ENCODE measurements at places on chromosomes 6 and 20.

- no peak for DNase-seq
Observed at GRCh38 chr6:107536180-107536961, 46.5 kb downstream of the SOBP start.

GRCh38 chr6:34585512-34586061 lies 29.5 kb upstream of the SPDEF start:
- DNase-seq = no peak

DNA sequence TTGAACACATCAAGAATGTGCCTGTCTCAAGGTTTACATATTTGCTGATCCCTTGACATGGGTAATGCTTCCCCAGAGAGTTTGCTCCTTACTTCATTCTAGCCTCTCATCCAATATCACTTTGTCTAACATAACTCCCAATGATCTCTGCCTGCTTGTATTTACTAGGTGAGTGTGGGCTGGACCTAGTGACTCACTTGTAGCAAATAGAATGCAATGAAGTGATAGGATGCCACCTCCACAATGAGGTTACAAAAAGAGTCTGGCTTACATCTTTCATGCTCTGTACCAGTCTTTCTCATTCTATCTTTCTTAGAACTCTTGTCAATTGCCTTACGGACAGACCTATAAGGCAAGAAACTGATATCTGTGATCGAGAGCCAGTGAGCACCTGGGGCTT lies 44.9 kb upstream of the TMEM200A start:
- DNase-seq = no peak

DNA sequence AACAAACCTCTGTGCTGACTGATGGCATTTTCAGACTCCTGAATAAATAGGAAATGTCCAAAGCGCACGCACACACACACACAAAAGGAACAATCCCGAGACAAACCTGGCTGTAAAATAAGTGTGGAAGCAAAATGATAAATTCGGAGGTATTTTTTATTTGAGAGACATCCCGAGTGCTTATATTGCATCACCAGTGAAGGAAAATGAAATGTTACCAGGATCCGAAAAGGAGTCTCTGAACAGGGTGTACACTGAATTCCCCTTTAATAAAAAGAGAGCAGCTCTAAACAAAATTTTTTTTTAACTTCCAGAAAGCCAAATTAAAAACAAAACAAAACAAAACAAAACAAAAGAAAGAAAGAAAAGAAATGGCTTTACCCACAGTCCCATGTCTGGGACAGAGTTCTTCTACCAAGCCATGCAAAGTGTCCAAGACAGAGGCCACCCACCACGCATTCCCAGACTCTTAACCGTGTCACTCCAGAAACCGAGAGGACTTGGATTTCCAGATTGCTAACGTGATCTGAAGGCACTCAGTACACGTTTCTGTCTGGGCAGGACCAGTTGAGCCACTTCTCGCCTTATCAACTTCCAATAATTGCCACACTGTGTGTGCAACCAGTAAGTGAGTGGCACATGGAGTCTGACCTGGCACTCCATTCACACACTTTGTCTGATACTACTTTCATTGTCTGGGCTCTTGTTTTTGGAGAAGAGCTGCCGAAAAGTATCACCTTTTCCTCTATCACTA lies 817 bp downstream of the ME1 start:
- DNase-seq = peak; percentile 41

DNA sequence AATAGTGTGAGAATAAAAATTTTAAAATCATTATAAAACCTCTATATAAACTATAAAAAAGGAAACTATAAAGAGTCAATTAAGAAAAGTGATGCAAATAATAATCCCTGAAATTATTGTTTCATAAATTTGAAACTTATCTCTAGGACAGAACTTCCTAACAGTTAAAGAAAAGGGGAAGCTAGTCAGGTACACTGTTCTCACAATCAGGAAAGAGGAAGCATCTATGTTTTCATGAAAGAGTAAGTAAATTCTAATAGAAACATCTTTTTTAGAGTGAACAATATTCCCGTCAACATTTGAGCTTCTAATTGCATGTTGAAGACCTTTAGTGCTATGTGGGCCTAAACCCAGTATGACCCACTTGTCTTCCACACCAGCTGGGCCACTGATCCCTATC lies 1.2 kb upstream of the ADGRF1 start:
- DNase-seq = no peak

- no peak for DNase-seq
Observed at GRCh38 chr20:13554706-13555105, 84.0 kb downstream of the TASP1 start.

DNA sequence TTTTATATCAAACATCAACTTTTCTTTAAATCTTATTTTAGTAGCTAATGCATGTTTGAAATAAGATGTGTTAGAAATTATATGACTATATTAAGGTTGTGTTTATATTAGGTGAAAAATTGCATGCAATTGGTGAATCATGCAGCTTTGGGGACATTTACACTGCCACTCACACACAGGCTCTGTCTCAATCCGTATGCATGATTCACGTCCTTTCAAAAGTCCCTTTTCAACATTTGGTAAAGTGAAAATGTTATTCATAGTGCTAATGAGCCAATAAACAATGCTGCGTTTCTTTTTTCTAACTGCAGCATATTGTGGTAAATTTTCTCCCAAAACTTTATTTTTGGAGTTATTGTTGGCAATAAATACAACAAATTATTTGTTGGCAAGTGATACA lies 198.0 kb downstream of the FUT9 start:
- no peak for DNase-seq

- DNase-seq = no peak
Observed at GRCh38 chr20:5282561-5282960, 34.2 kb downstream of the PROKR2 start.

DNA sequence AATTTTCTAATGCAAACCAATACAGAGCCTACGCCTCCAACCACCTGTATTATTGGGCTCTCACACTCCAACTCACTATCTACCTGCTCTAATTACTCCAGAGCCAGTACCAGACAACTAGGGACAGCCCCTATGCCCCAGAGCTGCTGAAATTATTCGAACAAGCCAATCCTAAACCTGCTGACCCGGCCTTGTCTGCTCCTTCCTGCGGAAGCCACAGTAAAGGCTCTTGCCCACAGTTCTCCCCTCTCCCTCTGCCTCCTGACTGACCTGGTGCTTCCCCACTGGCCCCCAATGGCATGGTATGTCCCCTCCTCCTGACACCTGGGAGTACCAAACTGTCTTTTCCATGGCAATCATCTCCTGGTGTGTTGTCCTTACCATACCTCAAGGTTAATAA lies 4.1 kb upstream of the TOX2 start:
- no peak for DNase-seq

DNA sequence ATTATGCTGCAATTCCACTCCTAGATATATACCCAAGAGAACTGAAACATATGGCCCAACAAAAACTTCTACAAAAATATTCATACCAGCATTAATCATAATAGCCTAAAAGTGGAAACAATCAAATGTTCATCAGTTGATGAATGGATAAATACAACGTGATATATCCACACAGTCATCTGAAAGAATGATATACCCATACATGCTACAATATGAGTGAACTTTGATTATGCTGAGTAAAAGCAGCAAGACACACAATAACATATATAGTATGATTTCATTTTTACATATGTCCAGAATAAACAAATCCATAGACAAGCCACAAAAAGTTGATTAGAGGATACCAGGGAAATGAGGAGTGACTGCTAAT lies 30.7 kb downstream of the CDK19 start:
- no peak for DNase-seq

DNA sequence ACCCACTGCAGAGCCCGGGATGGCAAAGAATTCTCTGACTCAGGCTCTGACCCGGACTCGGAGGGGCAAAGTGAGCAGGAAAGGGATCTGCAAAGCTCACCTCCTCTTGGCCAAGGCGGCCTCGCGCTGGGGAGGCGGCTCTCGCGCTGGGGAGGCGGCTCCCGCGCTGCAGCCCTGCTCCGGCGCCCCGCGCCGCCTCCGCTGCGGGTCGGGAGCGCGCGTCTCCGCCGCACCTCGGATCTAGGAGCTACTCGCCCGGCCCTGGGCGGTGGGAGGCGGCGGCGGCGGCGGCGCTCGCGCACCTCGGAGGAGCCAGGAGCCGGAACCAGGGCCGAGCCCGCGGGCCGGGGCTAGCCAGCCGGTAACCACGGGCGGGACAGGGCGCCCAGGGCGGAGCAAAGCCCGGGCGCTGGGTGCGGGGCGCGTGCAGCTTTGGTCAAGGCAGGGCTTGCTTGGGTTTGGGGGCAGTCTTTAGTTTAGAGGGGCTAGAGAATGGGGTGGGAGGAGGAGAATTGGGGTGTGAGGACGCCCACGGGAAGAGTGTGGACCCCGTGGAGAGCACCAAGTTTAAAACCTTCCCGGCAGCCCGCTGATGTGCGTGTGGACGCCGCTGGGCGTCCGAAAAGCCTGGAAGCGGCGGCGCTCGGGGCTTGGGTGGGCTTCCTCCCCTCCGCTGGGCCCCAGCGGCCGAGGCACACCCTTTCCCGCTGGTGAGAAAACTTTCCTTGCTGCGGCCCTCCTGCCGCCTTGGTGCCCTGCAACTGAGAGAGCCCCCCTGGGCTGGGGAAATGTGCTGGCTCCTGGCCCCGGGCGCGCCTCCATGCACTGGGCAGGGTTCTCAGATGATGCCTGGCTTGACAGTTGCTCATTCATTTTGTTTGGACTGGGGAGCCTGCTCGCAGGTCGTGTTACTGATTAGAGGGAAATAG lies at the start of gene MRAP2:
MRAP2 (plus strand) TSS at position 250 of the 929 bp plus-strand sequence. CDS start 21,547 bp downstream, outside the sequence.
- DNase-seq = peak; percentile 19

GRCh38 chr20:53739799-53740785 lies 146.5 kb upstream of the ZNF217 start:
- no peak for DNase-seq

- DNase-seq = no peak
Observed at GRCh38 chr6:36539814-36540568, 7.3 kb downstream of the STK38 start.

DNA sequence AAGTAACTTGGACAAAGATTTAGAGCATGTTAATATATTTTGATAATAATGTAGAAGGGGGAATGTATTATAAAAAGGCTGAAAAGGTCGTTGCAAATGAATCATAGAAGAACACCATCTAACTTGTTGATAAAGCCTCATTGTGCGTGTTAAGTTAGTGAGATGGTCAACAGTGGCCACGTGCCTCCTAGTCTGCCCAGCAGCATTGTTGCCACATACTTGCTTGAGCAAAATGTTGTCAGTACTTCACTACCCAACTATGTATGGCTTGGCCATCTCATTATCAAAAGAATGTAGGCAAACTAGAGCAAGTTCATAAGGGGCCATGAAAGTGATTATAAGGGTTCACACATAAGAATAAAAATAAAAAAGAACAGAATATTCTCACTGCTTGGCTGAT lies 84.6 kb downstream of the PHACTR1 start:
- DNase-seq = no peak

GRCh38 chr20:32509639-32510066 lies 75.5 kb downstream of the NOL4L start:
- peak; percentile 17 for DNase-seq

- no peak for DNase-seq
Observed at GRCh38 chr6:47137073-47137472, 94.9 kb upstream of the ADGRF1 start.

- DNase-seq = peak; percentile 13
Observed at GRCh38 chr20:19275630-19276071, 63.2 kb downstream of the SLC24A3 start.

DNA sequence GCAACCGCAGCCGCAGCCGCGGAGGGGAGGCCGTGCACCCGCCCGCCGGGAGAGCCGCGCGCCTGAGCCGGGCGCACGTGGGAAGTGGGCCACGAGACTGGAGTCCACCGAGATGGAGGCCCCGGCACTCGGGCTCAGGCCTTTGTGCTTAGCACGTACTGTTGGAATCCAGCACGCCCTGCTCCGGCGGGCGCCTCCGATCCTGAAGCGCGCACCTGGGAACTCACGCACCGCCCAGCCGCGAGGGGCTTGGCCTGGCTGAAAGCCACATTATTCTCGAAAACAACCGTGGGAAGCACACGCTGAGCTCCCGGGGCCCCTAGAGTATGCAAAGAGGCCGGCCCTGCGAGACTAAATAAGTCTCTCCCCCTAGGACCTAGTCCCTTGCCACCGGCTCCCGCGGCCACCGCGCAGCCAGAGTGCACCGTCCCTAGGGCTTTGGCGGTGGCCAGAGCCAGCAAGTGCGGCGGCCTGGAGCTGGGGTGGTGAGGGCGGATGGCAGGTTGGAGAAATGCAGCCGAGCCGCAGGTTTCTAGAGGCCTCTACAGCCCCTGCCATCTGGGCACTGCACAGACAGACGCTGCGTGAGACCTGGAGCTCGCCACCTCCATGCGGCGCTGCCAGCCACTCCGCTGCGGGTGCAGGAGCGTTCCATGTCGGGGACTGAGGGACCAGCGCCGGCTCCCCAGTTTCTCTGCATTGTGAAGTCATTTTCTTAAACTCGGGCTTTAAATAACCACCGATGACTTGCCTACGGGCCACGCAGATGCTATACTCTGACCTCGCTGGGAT lies 42.0 kb upstream of the LY86 start:
- DNase-seq = no peak

DNA sequence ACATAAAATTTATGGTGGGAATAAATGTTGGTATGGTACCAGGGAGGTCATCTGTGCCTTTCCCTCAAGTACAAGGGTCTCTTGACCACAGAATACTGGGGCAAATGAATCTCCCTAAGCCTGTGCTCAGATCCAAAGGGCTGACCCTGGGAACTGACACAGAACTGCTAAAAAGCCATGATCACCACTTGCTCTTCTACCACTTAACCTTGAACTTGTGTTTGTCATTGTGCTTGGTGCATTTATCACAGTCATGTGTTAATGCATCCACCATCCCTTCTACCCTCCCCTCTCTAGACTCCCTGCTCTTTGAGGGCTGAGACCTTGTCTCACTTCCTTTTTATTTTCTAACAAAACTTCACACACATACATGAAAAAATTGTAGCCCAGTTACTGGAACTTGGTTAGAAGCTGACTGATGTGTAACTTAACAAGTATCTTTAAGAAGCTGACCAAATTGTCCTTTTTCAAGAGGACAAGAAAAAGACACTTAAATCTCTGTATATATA lies 46.1 kb upstream of the PBOV1 start:
- no peak for DNase-seq

DNA sequence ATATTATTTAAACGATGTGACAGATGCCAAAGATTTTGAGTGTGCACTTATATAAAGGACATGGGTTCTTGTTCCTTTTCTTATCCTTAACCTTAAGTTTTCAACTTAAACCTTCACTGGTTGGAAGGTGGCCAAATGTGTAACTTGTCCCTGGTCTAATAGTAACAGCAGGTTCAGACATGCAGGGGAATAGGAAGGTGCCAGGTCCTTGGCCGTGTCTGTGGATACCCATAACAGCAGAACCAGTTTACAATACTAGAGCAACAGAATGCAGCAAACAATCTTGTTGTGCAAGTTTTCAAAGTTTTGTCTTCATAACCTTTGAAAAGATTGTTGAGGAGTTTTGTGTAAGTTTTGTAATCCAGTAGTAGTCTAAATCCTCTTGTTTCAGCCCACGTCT lies 4.4 kb downstream of the MYB start:
- no peak for DNase-seq

DNA sequence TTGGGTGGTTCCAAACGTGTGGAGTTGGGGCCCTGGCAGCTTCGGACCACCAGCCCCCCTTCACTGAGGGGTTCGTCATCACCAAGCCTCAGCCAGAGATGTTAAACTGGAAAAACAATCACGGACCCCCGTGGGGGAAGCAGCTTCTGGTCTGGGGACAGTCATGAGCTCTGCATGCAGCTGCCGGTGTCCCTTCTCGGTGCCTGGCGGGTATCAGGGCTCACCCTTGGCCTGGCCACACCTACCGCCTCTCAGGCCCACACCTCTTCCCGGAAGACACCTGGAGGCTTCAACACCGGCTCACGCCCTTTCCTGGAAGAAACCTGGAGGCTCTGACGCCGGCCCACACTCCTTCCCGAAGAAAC lies 77.8 kb upstream of the BHLHE23 start:
- DNase-seq = no peak

- DNase-seq = no peak
Observed at GRCh38 chr6:137982418-137983189, 115.5 kb downstream of the TNFAIP3 start.
